ENCODE measurements at places on chromosomes 2 and 18. TPM values are rescaled to one million over a fixed set of nuclear protein-coding genes. Genes with fewer than 3 reads are reported as not detected.

VIL1 gene
- total RNA-seq: not detected

PID1 gene
- total RNA-seq: 8.2 TPM

FBLN7 gene
- 4.6 TPM for total RNA-seq

CDH2 gene
- 10.3 TPM for total RNA-seq

CCDC74B gene
- total RNA-seq: 4.7 TPM

SCN7A gene
- not detected for total RNA-seq

ITGB6 gene
- 1,146 TPM for total RNA-seq

LRRTM1 gene
- under 0.01 TPM for total RNA-seq

CEP76 gene
- 3.9 TPM for total RNA-seq

RAB6C gene
- 1.2 TPM for total RNA-seq

C2orf66 gene
- 0.11 TPM for total RNA-seq

PIKFYVE gene
- 28.0 TPM for total RNA-seq
